Kasumi-1 (cell line): ENCODE measurements at places on chromosomes 16 and 17.

GRCh38 chr16:1221628-1222552, 3.2 kb downstream of the TPSG1 start:
- no peak for DNase-seq

GRCh38 chr17:53924530-53925455, 102.1 kb downstream of the KIF2B start:
- no peak for DNase-seq

DNA sequence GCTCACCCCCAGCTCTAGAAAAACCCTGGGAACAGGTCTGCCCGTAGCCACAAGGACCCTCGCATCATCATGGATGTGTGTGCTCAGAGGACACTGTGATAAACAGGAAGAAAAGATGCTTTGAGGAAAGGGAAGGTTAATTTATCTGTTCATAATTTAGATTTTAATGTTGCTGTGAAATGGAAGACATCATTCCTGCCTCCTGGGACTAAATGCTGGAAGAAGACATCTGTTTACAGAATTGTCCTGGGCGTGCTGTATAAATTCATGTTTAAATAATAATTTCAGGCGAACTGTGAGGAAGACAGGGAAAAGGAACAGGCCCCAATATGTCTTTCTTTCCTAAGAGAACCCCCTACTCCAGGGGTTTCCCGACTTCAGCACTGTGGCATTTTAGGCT, 112.6 kb downstream of the SHISA6 start:
- no peak for DNase-seq

- DNase-seq: no peak
These were observed 9.0 kb upstream of the C16orf87 start for GRCh38 chr16:46839986-46840443.

DNA sequence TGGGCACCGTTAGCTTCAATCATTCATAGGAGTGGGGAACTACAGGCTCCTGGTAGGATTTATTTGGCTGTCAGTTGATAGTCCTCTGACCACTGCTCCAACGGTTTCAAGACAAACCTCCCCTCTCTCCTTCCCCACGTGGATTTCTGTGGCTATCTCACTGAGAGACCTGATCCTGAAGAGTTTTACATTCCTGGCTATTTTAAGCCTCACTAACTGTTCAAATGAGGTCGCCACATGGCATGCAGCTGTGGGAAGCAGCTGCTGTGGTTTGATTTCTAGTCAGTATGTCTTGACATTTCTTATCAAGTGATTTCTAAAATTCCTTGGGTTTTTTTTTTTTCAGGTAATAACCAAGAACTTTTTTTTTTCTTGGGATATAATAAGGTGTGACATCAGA, 38.3 kb downstream of the CDK5R1 start:
- no peak for DNase-seq

DNA sequence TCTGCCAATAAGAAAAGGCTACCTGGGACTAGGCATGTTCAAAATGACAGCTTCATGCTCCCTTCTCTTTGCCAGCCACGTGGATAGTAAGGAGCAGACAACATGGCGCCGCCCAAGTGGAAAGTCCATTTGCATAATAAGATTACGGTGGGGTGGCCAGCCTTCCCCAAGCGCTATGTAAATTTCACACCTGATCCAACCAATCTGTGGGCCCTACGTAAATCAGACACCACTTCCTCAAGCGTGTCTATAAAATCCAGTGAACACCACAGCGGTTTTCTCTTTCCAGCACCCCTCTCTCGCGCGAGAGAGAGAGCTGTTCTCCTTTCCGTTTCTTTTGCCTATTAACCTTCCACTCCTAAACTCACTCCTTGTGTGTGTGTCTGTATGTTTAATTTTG, 140.3 kb upstream of the ERCC4 start:
- no peak for DNase-seq

DNA sequence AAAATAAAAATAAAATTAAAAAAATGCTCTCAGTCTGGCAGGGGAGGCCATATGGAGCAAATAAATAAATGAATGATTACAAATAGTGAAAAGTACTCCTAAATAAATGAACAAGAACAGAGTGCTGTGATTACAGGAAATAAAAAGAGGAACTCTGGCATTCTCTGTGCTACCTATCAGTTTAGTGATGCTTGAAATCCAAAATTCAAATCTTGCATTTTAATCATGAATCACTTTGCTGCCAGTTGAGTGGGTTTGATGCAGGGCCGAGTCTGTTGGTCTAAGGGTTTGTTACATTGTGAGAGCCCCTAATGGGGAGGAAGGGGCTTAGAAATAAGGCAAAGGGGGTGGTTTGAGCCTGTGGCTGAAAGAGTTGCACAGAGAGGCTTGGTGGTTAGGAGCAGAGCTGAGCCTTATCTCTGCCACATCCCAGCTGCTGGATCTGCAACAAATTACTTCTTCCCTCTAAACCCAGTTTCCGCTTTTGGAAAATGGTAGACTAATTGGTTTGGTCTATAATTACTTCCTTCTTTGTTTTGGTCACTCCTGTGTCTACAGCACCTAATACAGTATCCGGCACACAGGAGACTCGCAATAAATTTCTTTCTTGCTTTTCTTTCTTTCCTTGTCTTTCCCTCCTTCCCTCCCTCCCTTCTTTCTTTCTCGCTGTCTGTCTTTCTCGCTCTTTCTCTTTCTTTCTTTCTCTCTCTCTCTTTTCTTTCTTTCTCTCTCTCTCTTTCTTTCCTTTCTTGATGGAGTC, 6.3 kb upstream of the ABCC1 start:
- DNase-seq: peak; percentile 34

DNA sequence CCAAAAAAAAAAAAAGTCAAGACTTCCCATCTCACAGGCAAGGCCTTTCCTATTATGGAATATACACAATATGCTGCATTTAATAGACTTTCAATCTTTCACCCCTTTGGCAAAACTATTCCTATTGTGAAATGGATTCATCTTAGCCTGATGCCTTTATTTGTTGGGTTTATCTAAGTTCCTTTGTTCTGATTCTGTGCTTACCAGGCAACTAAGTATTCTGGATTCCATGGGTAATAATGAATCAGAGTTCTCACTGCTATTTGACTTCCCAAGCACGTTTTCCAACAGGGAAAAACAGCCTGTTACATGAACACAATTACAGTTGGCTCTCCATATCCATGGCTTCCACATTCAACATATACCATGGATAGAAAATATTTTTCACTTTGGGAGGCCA, 135.5 kb downstream of the MYO1D start:
- DNase-seq: no peak

GRCh38 chr17:4946312-4946976, 1.9 kb downstream of the PFN1 start:
- DNase-seq: no peak

DNA sequence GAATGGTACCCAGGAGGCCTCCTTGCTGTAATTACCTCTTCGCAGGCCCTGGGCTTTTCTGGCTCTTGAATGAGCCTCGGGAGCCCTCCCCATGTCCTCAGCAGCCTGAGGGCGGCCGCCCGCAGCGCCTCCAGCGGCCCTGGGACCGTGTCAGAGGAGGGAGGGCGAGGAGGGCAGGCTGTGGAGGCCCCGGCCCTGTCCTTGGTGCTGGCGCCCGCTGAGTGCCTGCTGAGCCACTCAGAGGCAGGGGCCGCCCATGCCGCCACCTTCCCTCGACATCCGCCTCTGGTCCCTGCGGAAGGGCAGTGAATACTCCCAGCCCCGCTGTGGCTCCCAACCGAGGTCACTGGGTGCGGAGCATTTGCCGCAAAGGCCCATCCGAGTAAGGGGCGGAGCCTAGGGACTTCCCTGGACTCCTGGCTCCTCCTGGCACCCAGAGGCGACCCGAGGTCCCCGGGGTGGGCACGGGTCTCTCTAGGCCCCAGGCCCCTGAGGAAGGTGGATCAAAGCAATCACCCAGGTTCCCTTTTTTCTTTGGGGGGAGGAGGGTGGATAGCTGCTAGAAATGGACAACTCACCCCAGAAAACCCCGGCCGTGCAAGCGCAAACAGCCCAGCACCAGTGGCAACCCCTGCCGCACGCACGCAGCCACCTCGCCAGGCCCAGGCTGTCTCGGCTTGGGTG, 2.8 kb downstream of the RBFOX3 start:
- DNase-seq: peak; percentile 21

GRCh38 chr17:68686108-68686988, 85.2 kb upstream of the FAM20A start:
- DNase-seq: no peak

DNA sequence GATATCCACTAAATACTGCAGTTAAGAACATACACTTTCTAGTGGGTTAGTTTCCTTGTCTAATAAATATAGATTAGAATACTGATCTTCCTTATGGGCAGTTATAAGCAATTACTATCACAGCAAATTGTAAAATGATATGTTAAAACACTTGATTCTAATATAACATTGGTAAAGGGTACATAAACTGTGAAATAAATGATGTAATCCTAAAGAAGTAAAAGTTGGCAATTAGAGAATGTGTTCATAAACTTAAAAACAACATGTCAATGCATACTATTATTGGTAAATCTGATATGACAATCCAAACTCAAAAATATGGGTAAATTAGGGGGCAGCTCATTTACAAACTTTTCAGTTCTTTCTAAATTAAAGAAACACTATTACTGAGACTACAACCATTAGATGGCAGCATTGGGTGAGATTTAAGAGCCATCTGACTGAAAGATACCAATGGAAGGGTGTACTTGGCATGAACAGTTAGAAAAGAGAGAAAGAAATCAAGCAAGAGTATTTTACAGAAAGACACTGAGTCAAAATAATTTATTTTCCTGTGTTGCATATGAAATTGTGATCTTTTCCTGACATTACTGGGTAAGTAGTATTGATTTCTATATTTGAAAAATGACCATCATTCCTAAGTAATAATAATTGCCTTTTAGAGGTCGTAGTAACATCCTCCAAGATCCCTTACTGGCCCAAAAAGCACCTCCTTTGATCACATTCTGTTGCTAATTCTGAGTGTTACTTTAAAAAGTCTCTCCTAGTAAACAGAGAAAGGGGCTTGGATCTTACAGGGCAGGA, 119.6 kb downstream of the SPAG9 start:
- peak; percentile 97 for DNase-seq

- no peak for DNase-seq
These were observed 136.2 kb upstream of the AXIN2 start for GRCh38 chr17:65697661-65698060.

- DNase-seq: no peak
These were observed at the start of gene KRTAP16-1 for GRCh38 chr17:41308918-41309359. TSS of gene KRTAP16-1 (minus strand) at chr17:41309309. CDS start at chr17:41309253, 56 bp downstream.

GRCh38 chr16:48546774-48547173, 63.2 kb downstream of the N4BP1 start:
- no peak for DNase-seq

GRCh38 chr16:801584-802363, 1.2 kb upstream of the GNG13 start:
- no peak for DNase-seq

DNA sequence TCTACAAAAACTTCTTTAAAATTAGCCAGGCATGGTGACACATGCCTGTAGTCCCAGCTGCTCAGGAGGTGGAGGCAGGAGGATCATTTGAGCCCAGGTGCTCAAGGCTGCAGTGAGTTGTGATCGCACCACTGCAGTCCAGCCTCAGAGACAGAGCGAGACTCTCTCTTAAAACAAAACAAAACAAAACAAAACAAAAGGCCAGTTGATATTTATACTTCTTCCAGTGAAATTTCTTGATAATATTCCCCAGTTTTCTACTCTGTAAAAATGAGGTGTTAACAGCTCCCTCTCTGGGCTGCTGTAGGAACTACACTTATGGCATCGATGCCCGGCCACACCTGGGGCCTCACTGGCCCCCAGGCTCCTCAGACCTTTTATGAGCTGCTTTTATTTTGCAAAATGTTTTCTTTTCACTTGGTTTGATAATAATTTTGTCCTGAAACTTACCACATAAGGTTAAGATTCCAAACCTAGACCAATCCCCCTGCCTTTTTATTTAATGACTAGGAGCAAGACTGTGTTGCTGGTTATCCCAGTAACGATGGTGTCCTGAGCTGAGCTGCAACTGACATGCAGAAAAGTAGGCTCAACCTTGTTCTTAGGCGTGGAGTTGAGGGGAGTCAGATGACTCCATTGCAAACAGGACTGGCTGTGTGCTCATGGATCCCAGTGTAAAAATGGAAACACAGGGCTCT, 17.6 kb downstream of the MAPK8IP3 start:
- no peak for DNase-seq

DNA sequence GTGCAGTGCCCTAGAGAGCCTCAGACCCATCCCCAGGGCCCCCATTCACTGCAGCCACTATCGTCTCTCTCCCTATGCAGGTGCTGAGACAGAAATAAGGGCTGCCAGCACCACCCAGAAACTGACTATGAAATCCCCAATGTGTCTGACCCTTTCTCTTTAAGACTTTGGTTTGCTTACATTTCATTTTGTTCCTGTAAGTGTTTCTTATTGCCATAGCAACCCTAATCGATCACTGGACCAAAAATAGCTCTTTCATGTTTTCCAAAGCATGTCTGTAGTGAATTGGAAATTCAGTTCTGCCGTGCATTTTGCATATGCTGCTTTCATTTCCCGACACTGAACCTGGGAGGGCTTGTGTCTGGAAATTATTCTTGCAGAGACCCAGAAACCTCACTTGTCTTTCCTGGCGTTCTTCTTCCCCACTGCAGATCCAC, 148.7 kb upstream of the NOL11 start:
- DNase-seq: no peak

GRCh38 chr16:28192806-28193529, 18.8 kb downstream of the XPO6 start:
- peak; percentile 35 for DNase-seq

- peak; percentile 17 for DNase-seq
These were observed 20.9 kb downstream of the NACA2 start for GRCh38 chr17:61570118-61570517.

- DNase-seq: no peak
These were observed 90.1 kb upstream of the CDC42EP4 start for GRCh38 chr17:73401911-73402310.

- no peak for DNase-seq
These were observed 48.1 kb upstream of the KSR1 start for GRCh38 chr17:27407916-27408864.

- DNase-seq: peak; percentile 86
These were observed 973 bp downstream of the SLC7A6 start for GRCh38 chr16:68265078-68265920.

GRCh38 chr16:28538733-28539596, at the start of gene NUPR1:
TSS of gene NUPR1 (minus strand) at chr16:28538974. CDS start at chr16:28538907, 67 bp downstream.
- DNase-seq: no peak

GRCh38 chr16:946048-946395, 24.8 kb downstream of the LMF1 start:
- no peak for DNase-seq

- DNase-seq: no peak
These were observed 88.3 kb upstream of the CCL1 start for GRCh38 chr17:34451313-34451712.

DNA sequence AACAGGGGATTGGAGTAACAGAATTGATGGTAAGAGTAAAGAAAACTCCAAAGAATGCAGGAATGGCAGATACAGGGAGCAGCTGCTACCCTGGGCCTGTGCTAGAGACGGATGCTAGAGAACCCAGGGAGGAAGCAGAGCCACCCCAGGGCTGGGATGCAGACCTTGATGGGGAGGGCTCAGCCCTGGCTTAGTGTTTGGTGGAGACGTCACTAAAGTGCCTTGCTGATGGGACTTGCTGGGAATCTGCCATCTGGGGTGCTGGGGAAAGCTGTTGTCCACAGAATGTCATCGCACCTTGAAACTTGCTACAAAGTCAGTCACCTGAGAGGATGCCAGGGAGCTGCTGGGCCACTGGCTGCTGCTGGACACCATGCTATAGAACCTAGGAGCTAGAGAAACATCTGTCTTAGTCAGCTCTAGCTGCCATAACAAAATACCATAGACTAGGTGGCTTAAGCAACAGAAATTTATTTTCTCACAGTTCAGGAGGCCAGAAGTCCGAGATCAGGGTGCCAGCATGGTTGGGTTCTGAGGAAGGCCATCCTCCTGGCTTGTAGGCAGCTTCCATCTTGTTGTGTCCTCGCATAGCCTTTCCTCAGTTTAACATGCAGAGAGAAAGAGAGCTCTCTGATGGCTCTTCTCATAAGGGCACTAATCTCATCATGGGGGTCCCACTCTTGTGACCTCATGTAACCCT, 15.3 kb downstream of the MT1X start:
- no peak for DNase-seq
